CD14-positive monocyte (primary cell): ENCODE measurements at places on chromosomes 1 and 21. TPM values are rescaled to one million over a fixed set of nuclear protein-coding genes. Genes with fewer than 3 reads are reported as not detected.

RAP1GAP gene
- 0.04 TPM in 1 of 2 replicates, not detected in the other for polyA plus RNA-seq

NCAM2 gene
- not detected for polyA plus RNA-seq

CLDN19 gene
- polyA plus RNA-seq = 0.08 TPM in 1 of 2 replicates, not detected in the other

GJA8 gene
- not detected for polyA plus RNA-seq

SUCO gene
- polyA plus RNA-seq = 2.0 and 6.8 TPM in 2 replicates

DHRS3 gene
- 0.23 and 0.37 TPM in 2 replicates for polyA plus RNA-seq

TFF2 gene
- not detected for polyA plus RNA-seq

LCE3D gene
- not detected in 2 replicates for polyA plus RNA-seq

CGN gene
- not detected for polyA plus RNA-seq

- H3K36me3 ChIP-seq = no peaks in the 10 kb centered on the region
- H3K4me3 ChIP-seq = no peak overlapping the region
- peaks cover 91% of the 10 kb centered on the region for H3K27me3 ChIP-seq
- no peak overlapping the region for H3K27ac ChIP-seq
- DNase-seq = no peak
Observed at GRCh38 chr1:90840352-90840751, 123.2 kb upstream of the BARHL2 start.

DNA sequence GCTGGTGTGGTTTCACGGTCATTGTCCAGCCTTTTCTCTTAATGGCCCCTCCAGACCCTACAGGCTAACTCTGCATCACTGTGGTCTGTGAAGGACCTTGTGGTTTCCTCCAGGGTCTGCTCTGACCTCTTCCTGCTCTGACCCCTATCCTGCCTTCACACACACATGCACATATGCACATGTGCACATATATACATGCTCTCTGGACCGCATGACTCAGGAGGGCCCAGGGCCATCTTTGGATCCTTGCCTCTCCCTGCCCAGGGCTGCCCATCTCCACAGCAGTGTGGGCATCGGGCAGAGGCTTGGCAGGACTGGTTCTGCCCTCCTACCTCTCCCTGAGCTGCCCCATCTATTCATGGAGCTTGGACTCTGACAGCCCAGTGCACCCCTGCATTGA lies 510.9 kb downstream of the PTPRU start:
- H3K4me1 ChIP-seq = no peaks in the 10 kb centered on the region
- DNase-seq = no peak
- no peak overlapping the region for H3K4me3 ChIP-seq
- no peaks in the 10 kb centered on the region for H3K27me3 ChIP-seq
- H3K27ac ChIP-seq = no peak overlapping the region

- no peak overlapping the region for H3K27ac ChIP-seq
- no peak for DNase-seq
- peaks cover 10% of the 10 kb centered on the region for H3K4me1 ChIP-seq
- H3K36me3 ChIP-seq = no peaks in the 10 kb centered on the region
Observed at GRCh38 chr1:97942161-97943123, 21.6 kb upstream of the DPYD start.

DNA sequence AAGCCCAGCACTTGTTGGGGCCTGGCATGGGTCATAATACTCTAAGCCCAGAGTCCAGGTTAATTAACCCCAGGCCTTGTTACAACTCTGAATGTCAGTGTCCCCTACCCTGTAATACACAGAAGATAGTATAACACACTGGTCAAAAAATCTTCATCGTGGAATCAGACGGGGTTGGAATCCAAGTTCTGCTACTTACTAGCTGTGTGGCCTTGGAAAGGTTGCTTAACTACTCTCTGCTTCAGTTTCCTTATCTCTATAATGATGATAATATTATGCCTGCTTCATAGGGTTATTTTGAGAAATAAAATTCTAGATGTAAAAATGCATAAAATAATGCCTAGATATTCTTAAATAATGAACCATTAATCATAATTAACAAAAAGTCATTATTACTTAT lies 77.8 kb upstream of the CTTNBP2NL start:
- H3K27ac ChIP-seq = no peak overlapping the region
- no peak for DNase-seq
- H3K36me3 ChIP-seq = no peaks in the 10 kb centered on the region
- no peaks in the 10 kb centered on the region for H3K4me1 ChIP-seq

DNA sequence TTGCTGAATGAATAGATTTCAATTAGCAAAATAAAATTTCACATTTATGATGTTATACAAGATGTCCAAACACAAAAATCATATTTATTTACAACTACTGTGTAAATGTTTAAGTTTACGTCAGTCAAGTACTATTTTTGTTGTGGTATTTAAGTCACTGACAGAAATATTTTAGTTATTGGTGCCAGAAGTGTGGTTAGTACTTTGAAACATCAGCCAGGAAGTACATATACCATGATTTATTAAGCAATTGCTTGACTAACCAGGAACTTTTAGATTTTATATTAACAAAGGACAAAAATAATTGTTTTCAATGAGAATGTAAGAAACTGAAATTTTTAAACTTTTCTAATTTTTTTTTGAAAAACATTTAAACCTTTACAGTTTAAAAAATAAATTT lies 2.4 kb upstream of the FCRL4 start:
- H3K27me3 ChIP-seq = peaks cover 80% of the 10 kb centered on the region
- no peak overlapping the region for H3K27ac ChIP-seq
- no peaks in the 10 kb centered on the region for H3K36me3 ChIP-seq
- no peak for DNase-seq

- H3K4me1 ChIP-seq = no peaks in the 10 kb centered on the region
- no peaks in the 10 kb centered on the region for H3K27me3 ChIP-seq
- H3K36me3 ChIP-seq = no peaks in the 10 kb centered on the region
- H3K4me3 ChIP-seq = no peak overlapping the region
Observed at GRCh38 chr1:204262506-204263253, 48.9 kb upstream of the GOLT1A start.

DNA sequence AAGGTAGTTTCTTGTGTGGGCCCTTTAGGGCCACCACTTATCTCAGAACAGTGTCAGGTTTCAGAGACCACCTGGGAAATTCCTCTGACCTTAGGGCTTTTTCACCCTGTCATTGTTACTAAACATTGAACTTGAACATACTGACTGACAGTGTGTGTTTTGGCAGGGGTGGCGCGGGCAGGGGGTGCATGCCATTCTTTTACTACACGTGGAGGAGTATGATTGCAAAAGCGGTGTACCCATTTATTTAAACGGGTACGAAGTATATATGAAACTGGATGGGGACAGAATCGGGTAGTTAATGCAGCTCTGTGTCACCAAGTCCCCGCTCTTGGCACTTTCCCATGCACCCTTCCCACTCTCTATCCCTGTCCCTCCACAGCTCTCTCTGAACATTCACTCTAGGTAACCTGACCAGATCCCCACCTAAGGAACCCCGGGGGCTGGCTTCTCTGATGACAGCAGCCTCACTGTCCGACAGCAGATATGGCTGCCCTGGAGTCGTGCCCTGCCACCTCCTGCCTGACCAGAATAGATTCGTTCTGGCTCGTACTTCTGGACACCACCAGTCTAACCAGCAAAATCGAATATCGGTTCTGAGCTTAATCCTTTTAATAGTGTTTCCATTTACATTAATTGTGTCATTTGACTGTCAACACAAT lies 51.3 kb downstream of the NFASC start:
- no peaks in the 10 kb centered on the region for H3K36me3 ChIP-seq
- no peak overlapping the region for H3K4me3 ChIP-seq
- H3K27ac ChIP-seq = no peak overlapping the region
- peaks cover 3% of the 10 kb centered on the region for H3K27me3 ChIP-seq

- H3K4me3 ChIP-seq = no peak overlapping the region
- H3K36me3 ChIP-seq = no peaks in the 10 kb centered on the region
- no peak for DNase-seq
- H3K27ac ChIP-seq = no peak overlapping the region
- H3K27me3 ChIP-seq = peaks cover 14% of the 10 kb centered on the region
Observed at GRCh38 chr1:156448134-156448967, 52.2 kb downstream of the MEF2D start.
